ENCODE measurements at places on chromosomes 1 and 21.
A peak's percentile ranks its signal among the peaks of the same experiment; 100 is the strongest.

DNA sequence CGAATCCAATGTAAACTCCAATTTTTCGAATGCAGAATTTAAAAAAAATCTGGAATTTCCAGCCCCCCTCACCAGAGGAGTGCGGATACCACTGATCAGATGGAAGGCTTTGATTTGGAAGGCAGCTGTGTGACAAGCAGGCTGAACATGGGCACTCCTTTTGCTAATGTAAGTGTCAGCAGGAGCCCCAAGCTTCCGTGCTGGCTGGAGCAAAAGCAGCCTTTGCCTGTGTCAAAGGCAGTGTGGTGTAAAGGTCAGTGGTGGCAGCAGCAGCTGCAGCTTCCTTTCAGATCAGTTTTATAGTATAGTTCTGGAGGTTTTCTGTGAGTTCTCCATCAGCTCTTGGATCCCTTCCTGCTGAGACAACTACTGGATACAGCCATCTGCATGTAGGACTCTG lies 259.9 kb downstream of the CTH start:
- DNase-seq = no peak

DNA sequence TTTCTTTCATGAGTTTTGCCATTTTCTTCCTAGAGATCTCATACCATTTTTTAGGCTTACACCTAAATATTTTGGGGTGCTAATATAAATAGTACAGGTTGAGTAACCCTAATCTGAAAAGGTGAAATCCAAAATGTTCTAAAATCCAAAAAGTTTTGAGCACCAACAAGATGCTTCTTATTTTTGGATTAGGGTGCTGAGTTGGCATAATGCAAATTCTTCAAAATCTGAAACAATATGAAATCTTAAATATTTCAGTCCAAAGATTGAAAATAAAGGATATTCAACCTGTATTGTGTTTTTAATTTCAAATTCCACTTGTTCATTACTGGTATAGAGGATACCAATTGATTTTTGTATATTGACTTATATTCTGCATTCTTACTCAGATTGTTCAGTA lies 51.1 kb upstream of the KCNK2 start:
- DNase-seq = no peak

GRCh38 chr1:36119456-36119855 lies 5.6 kb downstream of the COL8A2 start:
- no peak for DNase-seq

DNA sequence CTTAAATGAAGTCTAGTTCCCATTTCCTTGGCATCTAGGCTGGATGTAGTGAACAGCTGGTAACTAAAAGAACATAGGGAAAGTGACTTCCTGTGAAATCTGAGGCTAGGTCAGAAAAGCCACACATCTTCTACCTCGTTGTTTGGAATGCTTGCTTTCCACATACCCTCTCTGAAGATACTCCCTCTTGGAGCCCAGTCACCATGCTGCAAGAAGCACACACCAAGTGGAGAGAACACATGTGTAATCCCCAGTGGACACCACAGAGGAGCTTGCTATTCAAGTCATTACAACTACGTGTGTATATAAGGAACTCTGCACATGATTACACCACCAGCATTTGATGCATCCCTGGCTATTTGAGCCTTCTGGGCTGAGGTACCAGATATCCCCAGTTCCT lies 125.9 kb downstream of the RGS21 start:
- peak; percentile 36 for DNase-seq

- DNase-seq = no peak
Observed at GRCh38 chr1:161390559-161390858, 22.8 kb upstream of the CFAP126 start.

DNA sequence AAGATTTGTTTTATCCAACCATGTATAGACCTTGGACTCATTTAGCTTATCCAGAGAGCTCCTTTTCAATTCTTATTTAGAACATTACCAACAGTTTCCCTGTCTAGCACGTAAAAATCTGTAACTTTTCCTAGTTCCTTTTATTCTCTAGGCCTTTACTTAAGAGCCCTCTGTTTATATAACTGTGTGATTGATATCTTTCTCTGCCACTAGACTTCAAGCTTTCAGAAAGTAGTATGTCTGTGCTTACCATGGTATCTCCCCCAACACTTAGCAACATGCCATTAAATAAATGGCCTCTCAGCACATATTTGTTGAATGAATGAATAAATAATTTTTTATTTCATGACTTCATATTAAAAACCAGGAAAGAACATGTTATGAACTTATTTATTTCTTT lies 209.4 kb downstream of the PTPRC start:
- peak; percentile 24 for DNase-seq

DNA sequence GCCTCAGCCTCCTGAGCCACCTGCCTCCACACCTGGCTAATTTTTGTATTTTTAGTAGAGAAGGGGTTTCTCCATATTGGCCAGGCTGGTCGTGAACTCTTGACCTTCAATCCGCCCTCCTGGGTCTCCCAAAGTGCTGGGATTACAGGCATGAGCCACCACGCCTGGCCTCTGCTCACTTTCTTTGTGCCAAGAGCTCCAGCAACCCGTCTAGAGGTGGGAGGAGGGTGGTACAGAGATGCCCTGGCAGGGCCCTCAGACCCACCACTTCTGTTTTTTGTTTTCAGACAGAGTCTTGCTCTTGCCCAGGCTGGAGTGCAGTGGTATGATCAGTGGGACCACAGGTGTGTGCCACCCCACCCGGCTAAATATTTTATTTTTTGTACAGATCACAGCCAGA lies 6.9 kb upstream of the SYNC start:
- DNase-seq = no peak

DNA sequence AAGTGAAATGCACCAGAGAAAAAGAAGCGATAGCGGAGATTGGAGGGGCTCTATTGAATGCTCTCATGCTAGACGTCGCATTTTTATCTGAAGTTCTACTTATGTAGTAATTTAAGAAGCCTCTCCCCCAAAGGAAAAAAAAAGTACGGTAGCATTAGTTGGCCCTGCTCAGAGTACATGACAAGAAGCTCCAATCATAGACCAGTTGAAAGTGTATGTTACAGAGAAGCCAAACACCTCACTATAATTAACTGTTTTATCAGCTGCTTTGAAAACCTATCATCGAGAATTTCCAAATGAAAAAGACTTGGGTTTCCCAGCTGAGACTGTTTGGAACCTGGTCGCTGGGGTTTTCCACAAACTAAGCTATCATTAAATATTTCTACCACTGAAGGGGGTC lies 19.6 kb upstream of the OVAAL start:
- DNase-seq = no peak

- DNase-seq = no peak
Observed at GRCh38 chr21:14740692-14741091, 194.6 kb upstream of the SAMSN1 start.

- DNase-seq = peak; percentile 60
Observed at GRCh38 chr21:26027696-26028095, 142.9 kb downstream of the APP start.

DNA sequence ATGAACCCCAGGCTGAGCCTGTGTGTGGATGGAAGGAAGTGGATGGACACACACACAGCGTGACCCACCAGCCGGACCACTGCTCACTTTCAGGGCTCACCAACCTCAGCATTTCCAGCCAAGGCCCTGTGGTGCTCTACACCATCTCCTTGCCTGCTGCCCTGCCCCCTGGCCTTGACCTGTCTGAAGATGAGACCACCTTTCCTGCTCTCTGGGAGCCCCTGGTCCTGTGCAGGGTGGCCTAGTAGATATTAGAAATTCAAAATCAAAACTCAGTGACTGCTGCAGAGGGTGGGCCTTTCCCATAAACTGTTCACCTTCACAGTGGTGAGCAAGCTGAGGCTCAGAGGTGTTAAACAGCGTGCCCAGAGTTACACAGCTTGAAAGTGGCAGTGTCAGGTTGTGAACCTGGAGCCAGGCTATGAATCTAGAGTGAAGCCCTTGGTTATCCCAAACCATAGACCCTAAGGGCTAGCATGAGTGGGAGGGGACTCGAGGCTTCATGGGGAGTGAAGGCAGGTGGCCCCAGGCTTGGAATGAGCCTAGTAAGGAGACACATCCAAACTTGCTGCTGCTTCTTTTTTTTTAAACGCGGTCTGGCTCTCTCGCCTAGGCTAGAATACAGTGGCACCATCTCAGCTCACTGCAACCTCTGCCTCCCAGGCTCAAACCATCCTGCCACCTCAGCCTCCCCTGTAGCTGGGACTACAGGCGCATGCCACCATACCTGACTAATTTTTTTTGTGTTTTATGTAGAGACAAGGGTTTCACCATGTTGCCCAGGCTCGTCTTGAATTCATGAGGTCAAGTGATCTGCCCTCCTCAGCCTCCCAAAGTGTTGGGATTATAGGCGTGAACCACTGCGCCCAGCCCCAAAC lies 41.5 kb downstream of the MAN1C1 start:
- DNase-seq = no peak

DNA sequence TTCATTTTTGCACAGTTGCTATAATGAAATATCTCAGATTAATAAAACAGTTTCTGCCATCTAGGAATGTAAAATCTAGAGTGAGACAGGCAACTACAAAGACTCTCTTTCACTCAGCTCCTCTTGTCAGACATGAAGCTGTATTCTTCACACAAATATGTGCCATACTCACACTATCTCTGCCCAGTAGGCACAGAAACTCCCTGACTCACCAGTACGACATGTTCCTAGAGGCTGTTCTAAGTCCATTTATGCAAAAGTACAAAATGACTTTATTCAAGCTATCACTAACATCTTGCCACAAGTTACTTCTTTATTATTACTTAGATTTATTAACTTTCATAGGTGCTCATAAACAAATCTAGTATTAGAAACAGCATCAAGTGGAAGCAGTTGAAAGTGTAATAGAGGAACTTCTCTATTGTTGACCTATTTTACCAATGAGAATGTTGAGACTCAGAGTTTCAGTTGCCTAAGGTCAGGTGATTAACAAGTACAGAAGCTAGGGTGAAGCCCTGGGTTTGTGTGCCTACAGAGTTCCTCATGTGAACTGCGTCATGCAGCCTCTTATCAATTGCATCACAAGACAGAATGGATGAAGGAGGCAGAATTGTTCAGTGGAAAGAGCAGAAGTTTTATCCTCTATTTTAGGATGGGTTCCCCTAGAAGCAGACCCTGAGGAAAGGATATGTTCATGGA lies 98.9 kb downstream of the RGS2 start:
- DNase-seq = no peak

GRCh38 chr1:109307274-109308021 lies 637 bp upstream of the MYBPHL start:
- DNase-seq = no peak

- no peak for DNase-seq
Observed at GRCh38 chr1:65409314-65409713, 11.2 kb upstream of the LEPR start.

DNA sequence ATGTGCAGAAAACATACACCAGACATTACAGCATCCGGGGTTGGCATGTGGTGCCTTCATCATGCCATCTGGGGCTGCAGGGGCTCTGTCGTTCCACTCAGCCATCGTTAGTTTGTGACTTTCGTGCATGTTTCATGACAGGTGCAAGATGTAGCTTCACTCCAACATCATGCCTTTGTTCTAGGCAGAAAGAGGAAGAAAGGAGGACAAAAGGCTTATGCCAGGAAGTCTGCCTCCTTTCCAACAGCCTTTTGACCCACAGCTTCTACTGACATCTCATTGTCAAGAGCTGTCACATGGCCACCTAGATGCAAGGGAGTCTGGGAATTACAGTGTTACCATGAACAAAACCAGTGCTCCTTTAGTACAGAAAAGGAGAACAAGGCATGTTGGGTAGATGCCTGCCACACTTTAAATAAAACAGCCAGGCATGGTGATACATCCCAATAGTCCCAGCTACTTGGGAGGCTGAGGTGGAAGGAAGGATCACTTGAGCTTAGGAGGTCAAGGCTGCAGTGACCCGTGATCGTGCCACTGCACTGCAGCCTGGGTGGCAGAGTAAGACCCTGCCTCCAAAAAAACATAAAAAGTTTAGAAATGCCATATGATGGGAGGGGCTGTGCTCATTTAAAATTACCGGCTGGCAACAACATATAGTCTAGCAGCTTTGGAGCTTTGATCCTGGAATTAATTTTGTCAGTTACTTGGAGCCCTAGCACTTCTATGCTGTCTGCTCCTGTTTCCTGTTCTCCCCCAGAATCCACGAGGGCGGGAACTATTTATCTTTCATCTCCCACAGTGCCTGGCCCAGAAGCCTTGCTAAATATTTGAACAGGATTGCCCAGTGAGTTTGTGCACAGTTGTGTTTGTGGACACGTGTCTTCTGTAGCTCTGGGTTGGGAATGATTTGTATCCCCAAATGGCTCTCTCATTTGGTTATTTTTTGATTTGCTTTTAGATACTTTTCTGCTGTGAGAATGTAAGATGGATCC lies 7.4 kb downstream of the DOP1B start:
- DNase-seq = no peak

DNA sequence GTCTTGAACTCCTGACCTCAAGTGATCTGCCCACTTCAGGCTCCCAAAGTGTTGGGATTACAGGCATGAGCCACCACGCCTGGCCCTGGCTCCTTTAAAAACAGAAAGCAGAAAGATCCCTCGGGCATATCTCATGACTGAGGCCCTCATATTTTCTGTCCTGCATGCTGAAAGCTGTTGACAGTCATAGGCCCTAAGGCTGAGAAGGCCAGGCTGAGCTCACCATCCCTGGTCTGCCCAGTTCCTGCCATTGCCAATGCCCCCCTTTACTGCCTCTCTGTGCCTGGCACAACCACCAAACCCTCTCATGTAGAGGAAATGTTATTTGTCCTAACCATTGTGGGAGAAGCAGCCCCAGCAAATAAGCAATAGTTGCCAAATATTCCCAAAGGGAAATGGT lies 12.7 kb downstream of the CD34 start:
- no peak for DNase-seq

DNA sequence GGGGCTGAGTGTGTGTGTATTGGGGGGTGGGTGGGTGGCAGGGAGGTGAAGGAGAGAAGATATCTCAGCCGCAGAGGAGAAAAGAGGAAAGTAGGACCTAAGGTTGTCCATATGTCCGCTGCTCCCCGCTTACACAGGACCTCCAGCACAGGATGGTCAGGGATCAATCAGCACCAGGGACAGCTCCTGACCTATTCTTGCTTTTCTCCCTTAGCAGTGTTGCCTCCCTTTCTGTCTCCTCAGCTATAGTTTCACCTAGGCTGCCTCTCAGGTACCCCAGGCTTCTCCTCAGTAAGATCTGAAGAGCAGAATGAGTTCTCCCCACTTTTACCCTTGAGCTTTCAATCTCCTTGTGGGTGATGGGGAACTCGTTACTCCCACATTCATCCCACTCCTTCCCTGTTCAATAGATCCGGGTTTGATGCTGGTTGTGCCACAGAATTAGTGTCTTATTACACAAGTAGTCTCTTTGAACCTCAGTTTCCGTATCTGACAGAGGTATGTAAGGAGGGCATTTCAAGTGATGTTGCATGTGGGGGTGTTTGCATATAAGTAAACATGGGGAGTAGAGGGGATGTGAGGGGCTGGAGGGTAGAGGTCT lies 1.4 kb upstream of the DPH2 start:
- no peak for DNase-seq

- peak; percentile 94 for DNase-seq
Observed at GRCh38 chr1:206001476-206001888, 1.7 kb downstream of the RAB7B start.
